Posterior cingulate gyrus (tissue), 11 donors: ENCODE measurements at places on chromosomes 5 and 9.

DNA sequence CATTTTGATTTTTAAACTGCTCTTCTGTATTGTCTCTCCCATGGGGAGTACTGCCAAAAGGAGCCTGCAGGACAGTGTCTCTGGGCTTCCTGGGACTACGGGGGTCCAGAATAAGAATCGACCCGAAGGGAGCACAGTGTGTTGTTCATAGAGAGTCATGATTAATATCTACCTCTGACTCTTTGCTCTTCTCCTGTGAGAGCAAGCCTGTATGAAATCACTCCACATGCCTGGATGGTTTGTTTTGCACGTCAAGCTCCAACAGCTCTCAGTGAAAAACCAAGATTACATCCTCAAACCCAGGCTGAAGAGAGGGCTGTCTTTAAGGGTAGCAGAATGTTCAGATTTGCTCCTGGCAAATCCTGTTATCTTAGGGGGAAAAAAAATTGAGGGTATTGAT is 1860.0 kb upstream of the WWC1 start:
- DNase-seq: no peak

DNA sequence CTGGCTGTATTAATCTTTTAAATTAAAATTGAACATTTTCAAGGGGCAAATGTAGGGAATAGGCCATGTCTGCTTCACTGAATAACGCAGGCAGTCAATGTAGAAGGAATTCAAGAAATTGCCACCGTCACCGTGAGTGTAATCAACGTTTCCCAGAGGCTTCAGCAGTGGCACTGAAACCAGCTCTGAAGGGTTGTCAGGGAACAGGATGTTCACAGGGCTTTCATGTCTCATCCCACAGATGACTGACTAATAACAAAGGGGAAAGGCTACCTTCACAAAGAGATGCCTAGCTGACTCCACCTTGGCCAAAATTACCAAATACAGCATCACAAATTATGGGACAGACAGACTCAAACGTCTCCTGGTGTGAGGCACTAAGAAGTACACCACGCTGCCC is 70.4 kb upstream of the SIMC1 start:
- DNase-seq: no peak

DNA sequence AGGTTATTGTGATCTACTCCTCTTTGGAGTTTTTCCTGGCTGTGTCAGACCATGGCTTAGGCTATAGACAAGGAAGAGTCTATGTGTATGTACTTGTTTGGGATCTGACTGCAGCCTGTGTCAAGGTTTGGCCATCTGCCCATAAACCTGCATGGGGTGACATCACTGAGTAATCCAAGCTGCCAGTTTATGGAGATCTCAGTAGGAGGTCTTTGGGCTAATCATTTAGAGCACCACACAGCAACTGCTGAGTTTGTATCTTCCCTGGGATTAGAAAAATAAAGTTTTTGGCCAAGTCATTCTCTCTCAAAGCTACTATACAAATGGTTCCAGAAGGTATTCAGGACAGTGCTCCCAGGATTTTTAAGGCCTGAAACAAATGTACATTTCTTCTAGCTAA is 65.5 kb upstream of the HSPB3 start:
- no peak for DNase-seq

DNA sequence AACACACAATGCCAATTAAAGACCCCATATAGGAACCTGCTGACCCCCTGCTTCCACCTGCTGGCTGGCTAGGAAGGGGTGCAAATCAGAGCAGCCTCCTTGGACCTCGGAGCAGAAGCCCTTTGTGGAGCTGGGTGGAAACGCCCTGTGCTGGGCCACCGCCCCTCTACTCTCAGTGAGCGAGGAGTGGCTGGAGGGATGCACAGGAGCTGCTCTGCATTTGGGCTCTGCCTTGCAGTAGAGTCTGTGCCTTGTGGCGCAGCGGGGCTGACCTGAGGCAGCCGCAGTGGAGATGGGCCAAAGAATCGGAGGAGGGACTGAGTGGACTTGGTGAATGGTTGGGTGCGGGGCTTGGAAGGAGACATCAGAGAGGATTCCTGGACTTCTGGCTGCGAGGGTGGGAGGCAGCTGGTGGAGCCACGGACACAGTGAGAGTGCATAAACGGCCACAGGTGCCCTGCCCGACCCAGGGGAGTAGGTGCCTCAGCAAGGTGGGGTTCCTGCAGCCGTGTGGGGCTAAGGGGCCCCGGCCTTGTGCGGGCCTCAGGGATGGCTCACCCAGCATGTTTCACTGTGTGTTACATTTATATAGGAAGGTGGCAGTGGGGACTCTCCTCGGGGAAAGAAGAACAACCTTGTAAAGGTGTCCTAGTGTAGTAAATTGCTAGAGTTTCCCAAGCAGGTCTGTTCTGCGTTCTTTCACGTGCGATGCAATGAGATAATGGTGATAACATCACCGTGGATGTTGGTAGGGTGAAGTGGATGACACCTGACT is 14.1 kb upstream of the IRX4 start:
- peak; percentile 19 for DNase-seq

GRCh38 chr9:134942788-134943184 is 25.1 kb upstream of the FCN1 start:
- DNase-seq: peak; percentile 78

- no peak for DNase-seq
Observed at GRCh38 chr9:133739408-133740280, 1.5 kb upstream of the SARDH start.

- DNase-seq: no peak
Observed at GRCh38 chr5:37792975-37793631, 46.7 kb downstream of the GDNF start.

GRCh38 chr5:1204693-1205242 is 3.4 kb downstream of the SLC6A19 start:
- DNase-seq: peak; percentile 48

- DNase-seq: no peak
Observed at GRCh38 chr9:96199006-96199405, 103.0 kb downstream of the HSD17B3 start.

GRCh38 chr5:133316346-133317343 is 264.8 kb downstream of the HSPA4 start:
- no peak for DNase-seq
